ENCODE measurements at places on chromosomes 13 and 19.

- DNase-seq = no peak
These were observed 23.8 kb downstream of the TMED1 start for GRCh38 chr19:10812196-10812595.

DNA sequence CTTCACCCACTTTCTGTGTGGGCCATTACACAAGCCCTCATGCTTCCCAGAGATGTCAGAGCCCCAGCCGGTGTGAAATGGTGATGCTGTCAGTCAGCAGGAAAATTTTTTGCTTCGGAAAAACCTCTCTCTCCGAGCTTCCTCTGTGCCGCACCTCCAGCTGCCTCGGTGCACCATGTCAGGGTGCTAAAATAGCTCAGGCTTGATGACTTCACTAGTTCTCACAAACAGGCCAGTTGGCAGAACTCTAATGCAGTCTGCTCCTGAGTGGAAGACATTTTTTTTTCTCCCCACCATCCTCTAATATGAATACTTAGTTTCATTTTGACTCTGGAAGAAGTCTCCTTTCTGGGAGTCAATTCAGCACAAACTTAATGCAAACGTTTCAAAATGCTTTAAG lies 71.3 kb downstream of the KLF12 start:
- DNase-seq = no peak

DNA sequence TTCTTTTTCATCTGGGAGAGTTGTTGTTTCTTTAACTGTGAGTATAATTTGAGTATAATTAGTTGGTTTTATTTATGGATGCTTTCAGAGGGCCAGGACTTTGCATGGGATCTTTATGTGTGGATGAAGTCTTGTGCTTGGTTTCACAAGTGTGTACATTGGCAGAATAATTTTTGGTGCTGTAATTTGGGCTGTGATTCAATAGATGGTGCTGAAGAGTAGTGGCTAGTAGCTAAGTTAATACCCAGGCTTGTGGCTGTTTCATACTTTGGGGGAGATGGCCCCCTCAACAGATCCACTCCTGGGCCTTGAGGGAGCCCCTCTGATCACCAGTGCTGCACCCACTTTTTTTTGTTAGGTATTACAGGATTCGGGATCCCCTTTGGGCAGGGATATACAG lies 1142.4 kb downstream of the SLITRK1 start:
- DNase-seq = no peak

GRCh38 chr19:17522988-17523872 lies 11.8 kb downstream of the PGLS start:
- DNase-seq = no peak

DNA sequence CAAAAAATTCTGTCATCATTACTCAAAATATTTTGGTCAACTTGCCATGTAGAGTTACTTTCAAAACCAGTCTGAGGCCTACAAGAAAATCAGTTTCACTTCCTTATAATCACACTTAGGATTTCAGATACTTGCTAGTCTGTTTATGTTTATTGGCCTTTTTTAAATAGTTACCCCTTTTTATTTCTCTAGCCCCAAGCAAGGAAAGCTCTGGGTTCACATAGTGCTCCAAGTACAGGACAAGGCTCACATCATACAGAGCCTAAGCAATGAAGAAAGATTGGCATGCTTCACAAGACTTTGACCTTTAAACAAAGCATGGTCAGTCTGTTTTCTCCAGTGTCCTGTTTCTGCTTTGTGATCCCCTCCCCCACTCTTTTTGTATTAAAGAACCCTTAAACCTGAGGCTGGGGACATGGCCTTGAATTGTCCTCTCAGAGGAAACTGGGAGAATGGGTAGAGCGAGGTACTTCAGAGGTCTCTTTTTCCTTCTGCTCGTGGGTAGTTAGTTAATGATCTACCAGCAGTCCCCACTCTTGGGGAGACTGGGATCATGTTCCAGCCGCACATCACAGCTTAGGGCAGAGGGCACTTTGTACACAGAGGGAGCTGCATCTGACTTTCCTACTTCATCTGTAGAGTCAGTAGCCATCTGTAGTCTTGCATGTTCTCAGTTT lies 30.7 kb downstream of the CEACAM1 start:
- no peak for DNase-seq

GRCh38 chr19:29876414-29876813 lies 64.6 kb downstream of the CCNE1 start:
- no peak for DNase-seq

DNA sequence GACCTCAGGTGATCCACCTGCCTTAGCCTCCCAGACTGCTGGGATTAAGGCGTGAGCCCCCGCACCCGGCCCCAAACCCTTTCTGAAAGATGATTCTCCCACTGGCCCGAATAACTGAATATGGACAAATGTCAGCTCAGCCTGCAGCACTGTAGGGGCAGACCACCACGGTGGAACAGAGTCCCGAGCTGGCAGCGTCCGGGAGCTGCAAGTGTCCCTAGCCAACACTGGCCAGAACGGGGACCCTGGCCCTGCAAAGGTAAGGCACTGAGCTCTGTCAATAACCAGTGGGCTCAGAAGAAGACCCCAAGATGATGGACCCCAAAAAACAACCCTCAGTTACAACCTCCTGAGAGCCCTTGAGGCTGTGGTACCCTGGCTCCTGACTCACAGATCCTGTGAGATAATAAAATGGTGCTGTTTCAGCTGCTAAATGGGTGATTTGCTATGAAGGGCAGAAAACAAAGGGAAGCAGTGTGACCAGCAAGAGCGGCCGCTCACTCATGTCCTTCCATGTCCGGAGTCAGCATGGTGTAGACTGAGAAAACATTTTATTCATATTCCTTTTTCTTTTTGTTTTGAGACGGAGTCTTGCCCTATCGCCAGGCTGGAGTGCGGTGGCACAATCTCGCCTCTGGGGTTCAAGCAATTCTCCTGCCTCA lies 1.6 kb downstream of the LSM7 start:
- DNase-seq = no peak

DNA sequence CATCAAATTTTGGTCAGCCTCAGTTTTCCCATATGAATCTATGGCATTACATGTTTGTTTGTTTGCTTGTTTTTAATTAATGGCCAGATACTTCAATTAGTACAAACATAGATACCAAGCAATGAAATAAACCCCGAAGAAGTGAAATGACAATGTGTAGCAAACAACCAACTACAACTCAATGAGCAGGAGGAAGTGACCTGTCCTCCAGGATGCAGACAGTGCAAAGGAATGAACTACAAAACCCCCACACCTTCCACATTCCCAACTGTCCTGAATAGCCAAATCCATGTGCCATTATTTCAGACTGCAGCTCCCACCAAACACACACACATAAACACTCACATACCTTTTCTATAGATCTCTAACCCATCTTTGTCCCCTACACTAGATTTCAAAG lies 45.0 kb upstream of the FAM124A start:
- DNase-seq = no peak

- DNase-seq = no peak
These were observed 72.8 kb upstream of the SPATA13 start for GRCh38 chr13:24087605-24088225.

DNA sequence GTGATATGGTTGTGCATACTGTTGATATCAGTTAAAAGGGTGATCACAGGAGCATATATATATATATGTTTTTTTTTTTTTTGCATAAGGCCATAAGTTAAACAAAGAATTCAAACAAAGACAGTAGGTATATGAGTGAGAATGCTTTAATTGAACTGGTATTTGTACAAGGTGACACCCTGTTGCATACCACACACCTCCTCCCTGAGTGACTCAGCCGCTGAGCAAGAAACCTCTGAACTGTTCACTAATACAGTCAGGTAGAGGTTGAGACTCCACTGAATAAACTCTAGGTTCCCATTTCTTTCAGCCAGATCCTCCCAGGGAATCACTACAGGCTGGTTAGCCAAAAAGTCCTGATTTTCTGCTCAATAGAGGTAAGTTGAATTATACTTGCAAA lies at the start of gene SCEL:
Gene SCEL, plus strand, starts transcription at position 259 of the 400 bp plus-strand sequence. CDS start 20,170 bp downstream, outside the sequence.
- no peak for DNase-seq

DNA sequence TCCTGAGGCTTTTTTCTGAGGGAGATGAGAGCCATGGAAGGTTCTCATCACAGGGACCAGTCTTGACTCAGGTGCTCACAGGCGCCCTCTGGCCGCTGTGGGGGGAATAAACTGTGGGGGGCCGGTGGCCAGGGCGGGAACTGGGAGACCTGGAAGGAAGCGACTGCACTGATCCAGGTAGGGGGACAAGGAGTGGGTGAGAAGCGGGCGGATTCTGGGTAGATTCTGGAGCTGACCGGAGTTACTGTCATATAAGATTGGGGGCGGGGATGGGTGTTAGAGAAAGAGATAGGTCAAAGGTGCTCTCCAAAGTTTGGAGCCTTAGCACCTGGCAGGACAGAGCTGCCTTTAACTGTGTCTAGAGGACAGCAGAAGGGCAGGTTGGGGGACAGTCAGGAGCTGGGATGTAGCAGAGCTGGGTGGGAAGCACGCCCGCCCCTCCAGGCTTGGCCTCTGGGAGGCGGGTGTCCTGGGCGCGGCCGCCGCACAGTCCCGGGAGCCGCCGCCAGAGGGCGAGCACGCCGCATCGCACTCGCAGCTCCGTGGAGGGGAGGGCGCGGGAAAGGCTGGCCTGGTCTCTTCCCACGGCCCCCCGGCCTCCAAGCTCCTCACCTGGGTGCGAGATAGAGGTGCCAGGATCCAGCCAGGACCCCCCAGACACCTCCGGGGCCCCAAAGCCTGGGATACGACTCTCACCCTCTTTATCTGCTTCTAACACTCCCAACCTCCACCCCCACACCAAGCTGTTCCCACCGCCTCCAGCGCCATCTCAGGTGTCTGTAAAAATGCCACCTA lies 4.2 kb upstream of the DAND5 start:
- DNase-seq = no peak

DNA sequence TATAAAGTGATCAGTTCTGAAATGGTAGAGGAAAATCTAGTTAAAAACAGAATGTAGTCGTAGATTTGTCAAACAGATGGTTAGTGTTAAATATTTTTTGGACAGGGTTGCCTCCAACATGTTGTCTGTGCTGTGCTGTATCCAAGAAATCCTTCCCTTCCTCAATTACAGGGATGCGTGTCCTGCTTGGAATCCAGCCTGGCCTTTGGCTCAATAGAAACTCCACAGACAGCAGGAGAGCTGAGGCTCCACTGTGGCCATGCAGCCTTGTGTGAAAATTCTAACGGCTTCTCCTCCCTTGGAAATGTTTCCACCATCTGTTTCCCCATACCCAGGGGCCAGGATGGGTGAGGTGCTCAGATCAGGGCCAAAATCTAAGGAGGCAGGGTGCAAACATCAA lies 67.7 kb upstream of the USP29 start:
- DNase-seq = no peak

DNA sequence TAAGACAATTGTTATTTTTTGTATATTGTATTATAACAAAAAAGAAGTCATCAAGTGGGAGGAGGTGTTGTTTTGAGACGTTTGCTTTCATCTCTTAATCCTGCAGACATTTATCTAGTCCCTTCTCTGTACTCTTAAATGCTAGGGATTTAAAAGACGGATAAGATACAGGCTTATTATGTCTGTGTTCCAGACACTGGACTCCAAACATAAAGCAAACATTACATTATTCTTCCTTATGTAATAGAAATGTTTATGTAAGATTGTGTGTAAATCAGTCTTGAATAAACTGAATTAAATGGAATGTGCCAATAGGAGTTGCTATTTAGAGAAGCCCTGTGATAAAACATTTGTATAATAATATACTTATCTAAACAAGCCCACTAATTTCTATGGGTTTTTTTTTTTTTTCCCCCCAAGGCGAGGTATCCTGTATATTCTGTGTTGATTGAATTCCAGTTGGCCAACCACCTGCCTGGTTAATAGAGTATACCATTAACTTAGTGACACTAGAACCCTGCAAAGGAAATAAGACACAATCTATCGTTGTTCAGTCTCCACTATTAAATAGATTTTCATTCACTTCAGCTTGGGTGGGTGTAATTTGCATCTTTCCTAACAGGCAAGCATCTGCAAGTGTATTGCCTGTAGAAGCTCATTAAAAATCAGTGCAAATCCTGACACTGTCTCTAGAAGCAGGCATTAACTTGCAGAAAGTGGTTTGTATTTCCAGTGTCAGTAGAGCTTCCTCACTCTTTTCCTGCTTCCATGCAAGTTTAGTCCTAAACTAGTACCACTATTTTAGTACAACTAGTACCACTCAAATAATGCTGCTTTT lies 69.0 kb downstream of the LRCH1 start:
- no peak for DNase-seq

DNA sequence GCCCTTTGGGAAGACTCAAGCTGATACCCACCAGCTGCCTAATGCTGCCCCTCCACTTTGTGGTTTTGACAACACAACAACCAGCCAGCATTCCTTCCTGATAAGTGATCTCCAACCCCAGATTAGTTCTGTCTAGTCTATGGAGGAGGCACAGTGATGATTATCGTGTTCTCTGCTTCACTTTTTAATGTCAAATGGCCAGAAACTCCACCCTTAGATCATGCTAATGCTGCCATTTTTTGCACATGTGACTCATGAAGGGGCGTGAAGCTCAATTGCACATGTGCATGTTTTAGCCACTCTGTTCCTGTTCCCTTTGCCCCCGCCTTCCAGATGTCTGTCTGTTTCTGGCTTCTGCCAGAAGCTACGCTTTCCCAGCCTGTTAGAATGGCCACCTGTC lies 199.8 kb downstream of the COG6 start:
- no peak for DNase-seq

DNA sequence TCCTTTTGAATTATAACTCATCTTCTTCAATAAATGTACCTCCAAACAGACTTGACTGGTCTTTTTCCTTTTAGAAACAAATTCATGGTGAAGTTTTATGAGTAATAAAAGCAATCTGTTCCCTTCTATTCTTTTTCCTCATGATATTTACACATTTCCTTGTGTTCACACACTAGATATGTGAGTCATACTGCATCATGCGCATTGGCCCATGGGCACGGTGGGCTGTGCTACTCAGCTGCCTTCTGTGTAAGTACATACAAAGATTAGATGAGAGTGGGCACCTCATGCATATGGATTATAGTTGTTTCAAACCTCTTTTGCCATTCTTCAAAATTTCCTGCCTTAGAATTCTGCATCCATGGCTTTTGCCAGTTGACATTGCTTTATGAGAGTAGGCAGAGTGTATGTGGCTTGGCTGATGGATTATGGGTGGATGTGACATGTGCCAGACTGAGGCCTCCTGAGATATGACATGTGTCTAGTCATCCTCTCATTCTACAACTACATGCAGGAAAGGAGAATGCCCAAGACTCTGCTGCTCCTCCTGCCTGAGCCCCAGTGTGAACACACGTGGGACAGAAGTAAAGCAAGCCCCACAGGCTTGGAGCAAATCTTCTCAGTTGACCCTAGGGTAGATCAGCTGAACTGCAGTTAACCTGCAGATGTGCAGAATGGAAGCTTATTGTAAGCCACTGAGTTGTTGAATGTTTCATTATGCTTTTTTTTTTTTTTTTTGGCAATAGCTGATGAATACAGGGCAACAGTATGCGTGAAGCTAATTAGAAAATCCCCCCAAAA lies 109.9 kb downstream of the RBM26 start:
- no peak for DNase-seq

GRCh38 chr19:44684892-44685863 lies 13.8 kb upstream of the CEACAM16 start:
- no peak for DNase-seq
